ENCODE measurements at places on chromosomes 4 and X.

GRCh38 chr4:73607375-73608033 lies 12.7 kb downstream of the RASSF6 start:
- no peak for DNase-seq

- no peak for DNase-seq
Measured at GRCh38 chr4:151202851-151203455, 74.0 kb upstream of the PRSS48 start.

GRCh38 chr4:140090215-140090731 lies 63.7 kb downstream of the MAML3 start:
- no peak for DNase-seq

GRCh38 chrX:154486052-154486395 lies 391 bp downstream of the UBL4A start:
- DNase-seq: no peak

GRCh38 chrX:44415639-44416386 lies 72.3 kb upstream of the EFHC2 start:
- no peak for DNase-seq

GRCh38 chrX:148871422-148872160 lies 371.2 kb downstream of the AFF2 start:
- DNase-seq: no peak

GRCh38 chrX:153765138-153766079 lies 1.4 kb downstream of the PLXNB3 start:
- DNase-seq: no peak

DNA sequence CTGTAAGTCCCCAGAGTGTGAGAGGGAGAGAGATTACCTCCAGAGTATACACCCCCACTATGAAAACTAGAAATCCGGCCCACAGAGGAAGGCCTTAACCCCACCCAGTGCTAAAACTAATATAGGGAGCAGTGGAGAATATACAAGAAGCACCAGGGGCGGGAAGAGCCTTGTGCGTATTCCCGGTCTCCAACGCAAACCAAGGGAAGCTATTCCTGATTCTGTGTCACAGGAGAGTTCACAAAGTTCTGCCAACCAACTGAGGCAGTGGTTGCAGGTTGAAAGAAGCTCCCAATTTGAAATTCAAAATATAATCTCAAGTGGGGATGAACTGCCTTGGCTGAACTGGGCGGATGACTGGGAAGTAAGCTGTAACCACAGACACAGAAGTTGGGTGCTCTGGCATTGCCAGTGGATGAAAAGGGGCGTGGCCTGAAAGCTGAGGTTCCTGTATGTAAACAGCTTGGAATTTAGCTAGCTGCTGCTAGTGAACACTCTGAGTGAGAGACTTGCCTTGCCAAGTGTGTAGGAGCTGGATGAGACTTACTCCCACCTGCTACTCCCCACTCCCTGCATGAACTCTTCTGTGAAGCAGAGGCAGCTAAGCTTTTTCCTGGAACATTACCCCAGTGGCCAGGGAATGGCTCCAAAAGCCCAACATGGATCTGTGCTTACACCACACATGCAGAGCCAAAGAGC lies 32.7 kb downstream of the ELF2 start:
- no peak for DNase-seq

GRCh38 chr4:31088600-31089230 lies 368.5 kb downstream of the PCDH7 start:
- no peak for DNase-seq

GRCh38 chr4:181581983-181582382 lies 661.2 kb upstream of the TENM3 start:
- no peak for DNase-seq

- no peak for DNase-seq
Measured at GRCh38 chr4:143294310-143294709, 42.4 kb upstream of the GAB1 start.

DNA sequence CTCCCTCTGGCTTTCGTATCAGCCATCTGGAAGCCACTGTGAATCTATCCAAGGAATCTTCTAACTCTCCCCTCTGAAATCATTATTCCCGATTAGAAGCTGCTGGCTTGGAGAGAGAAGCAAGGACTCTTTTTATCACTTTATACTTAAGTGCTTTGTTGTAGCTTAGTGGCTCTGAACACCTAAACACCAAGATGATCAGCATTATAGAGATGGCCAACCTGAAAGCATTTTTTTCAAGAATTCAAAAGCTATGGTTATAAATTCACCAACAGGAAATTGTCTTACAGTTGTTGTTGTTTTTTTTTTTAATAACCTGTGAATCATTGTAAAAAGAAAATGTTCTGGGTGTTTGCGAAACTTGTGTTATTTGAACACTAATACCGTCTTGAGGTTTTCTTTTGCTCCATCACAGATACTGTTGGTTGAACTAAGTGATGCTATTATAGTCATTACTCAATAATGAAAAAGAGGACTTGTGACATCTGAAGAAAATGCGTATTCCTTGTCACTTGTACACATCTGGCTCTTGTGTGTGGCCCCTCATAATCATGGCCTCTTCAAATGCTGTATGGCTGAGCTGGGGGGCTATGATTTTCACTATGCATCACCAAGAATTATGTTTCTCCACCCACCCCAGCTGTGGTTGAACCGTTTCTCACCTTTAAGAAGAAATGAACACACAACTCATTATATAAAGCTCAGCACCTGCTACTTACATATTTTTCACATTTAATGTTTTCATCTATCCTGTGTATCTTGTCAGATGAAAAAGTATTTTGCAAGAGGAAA lies 11.8 kb upstream of the SMIM43 start:
- DNase-seq: no peak

GRCh38 chrX:103540145-103540544 lies 20.9 kb upstream of the RAB40A start:
- DNase-seq: no peak

GRCh38 chr4:55637272-55637820 lies 1.2 kb upstream of the NMU start:
- DNase-seq: no peak

DNA sequence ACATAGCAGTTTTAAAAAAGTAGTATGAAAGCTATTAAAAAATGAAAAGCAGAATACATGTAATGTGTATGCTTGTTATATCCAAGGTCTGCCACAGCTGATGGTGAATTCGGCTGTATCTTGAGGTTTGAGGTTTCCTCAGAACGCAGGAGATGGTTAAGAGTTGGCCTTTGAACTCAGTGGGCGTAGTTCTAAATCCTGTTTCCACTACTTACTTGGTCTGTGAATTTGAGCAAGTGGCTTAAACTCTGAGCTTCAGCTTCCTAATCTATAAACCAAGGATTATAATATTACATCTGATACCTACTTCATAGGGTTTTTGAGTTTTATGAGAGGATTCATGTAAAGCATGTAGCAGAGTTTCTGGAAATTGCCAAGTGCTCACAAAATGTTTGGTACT lies 125.2 kb downstream of the STIM2 start:
- no peak for DNase-seq

DNA sequence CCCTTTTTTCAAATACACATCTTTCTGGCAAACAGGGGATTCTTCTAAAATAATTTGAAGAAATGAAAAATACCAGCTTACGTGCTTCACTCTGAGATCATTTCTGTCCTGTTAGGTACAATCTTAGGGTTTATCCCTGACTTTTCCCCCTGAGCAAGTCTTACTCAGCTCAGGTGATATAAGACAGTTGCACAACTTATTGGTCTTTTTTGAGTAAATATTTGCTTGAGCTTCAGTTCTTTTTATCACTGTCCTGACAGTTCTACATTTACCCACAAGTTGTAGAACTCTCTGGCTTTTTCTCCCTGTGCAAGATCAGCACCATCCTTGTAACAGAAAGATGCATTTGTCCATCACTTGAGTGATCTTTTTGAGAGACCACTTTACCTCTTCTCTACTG lies 84.9 kb downstream of the MID1IP1 start:
- no peak for DNase-seq

DNA sequence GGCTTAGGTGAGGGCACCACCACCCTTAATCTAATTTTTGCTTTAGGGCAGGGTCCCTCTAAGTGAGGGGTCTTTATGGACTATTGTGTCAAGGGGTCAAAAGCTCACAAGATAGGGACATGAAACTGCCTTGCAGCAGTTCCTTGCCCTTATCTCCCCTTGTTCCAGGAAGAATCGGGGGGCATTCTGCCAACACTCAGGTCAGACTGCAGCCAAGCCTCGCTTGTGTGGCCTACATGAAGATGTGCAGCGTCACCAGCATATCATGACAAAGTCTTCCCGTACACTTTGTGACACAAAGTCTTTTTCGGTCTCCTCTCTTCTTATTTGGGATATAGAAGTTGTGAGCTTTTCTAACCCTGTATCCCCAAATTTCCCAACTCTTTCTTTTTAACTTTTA lies 17.5 kb upstream of the USP9X start:
- DNase-seq: no peak

- no peak for DNase-seq
Measured at GRCh38 chr4:114332119-114332518, 266.5 kb upstream of the UGT8 start.

- DNase-seq: no peak
Measured at GRCh38 chr4:6840062-6840976, 57.8 kb downstream of the KIAA0232 start.

DNA sequence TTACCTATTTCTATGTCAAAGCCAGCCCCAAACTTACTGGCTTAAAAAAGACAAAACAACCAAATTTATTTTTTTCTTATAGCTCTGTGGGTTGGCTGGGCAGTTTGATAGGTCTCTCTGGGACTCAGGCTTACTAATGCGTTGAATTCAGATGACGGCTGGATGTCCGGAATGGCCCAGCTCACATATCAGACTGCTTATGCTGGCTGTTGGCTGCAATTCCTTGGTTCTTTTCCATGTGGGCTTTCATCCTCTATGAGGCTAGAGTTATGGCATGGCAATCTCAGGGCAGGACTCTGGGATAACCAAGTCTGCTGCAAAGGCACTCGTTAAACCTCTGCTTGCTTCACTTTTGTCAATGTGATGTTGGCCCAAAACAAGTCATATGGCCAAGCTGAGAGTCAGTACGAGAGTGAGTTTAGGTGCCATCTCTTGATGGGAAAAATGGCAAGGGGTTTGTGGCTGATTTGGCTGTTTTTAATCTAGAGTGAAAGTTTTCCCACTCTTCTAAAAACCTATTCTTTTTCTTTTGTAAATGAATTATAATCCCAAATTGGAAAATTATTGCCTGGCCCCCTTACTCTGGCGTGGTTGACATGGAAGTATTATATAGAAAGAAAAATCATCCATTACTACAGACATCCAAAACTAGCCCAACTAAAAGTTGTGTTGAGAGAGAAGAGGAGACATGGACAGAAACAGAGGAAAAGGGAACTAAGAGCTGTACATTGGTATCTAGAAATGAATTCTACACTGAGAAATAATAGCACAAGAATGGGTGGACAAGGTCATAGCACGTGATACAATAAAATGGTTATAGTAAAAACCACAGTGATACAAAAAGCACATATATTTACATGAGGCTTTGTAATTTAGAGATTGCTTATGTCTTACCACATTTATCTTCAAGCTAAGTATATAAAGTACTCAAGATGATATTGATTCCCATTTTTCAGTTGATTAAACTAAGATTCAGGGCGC lies 6.6 kb downstream of the PRIMPOL start:
- DNase-seq: no peak

GRCh38 chr4:10810411-10810810 lies 125.8 kb upstream of the CLNK start:
- no peak for DNase-seq

- no peak for DNase-seq
Measured at GRCh38 chrX:2540426-2540947, 39.7 kb upstream of the DHRSX start.

DNA sequence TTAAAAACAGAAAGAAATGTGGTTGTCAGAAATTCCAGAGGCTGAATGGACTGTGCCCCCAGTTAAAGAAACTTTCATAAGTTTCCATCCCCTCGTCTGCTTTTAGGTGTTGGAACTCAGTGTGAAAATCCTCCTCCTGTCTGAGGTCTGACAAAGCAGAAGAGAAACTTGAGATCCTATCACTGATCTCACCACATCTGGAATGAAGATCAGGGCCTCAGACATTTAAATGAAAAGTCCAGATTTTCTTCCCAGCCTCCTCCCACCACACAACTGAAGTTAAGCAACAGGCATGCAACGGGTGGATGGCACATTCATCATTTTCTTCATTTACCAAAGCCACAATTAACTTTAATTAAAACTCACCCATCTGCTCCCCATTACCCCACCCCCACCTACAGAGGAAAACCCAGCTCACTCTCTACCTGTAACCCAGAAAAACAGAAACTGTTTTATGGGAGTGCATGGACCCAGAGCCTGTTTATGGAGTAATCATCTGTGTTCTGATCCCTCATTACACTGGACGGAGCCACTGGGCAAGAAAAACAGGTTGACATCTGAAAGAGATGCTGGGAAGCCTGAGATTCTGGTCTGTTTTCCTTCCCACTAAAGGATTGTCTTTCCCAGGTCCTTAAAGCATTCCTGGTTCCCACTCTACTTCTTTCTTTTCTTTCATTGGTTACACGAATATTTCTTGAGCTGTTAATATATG lies 58.1 kb upstream of the HOPX start:
- DNase-seq: no peak

- DNase-seq: no peak
Measured at GRCh38 chr4:66840178-66840577, 705.1 kb downstream of the CENPC start.

DNA sequence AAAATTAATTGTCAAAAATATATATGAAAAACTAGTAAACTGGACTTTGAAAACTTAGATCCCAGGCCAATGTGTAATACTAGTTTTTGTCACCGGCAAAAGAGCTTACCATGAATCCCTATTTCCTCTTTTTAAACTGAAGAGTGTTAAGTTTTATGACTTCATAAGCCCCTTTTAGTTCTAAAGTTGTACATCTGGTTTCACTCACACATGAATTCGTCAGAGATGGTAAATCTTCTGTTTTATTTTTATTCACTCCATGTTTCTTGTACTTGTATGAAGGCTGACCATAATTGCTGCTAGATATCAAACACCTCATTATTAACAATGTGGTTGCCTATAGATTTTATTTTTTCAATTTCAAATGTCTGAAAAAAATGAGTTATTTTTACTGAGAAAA lies 827.9 kb downstream of the PCDH7 start:
- DNase-seq: no peak

GRCh38 chr4:107823870-107824349 lies 822 bp upstream of the SGMS2 start:
- DNase-seq: no peak

DNA sequence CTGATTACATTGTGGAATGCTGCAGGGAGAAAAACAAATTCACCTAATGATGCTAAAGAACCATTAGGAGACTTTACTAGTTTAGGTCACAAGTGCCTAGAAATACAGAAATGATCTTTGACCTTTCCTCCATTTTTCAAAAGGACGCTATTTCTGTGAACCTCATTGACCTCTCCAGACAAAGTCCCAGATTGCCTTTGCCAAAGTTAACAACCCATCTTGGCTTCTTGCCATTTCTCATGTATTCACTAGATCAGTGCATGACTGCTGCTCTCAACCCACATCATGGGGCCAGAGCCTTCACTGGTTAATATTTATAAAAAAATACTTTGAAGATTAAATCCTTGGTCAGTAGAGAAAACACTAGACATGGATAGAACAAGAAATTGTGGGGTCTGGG lies 19.9 kb upstream of the AR start:
- no peak for DNase-seq

- no peak for DNase-seq
Measured at GRCh38 chr4:70831293-70831692, 8.4 kb downstream of the GRSF1 start.

- DNase-seq: no peak
Measured at GRCh38 chr4:4572821-4573220, 31.0 kb upstream of the STX18 start.
